ENCODE measurements at places on chromosomes 12 and 14. TPM values are rescaled to one million over a fixed set of nuclear protein-coding genes. Genes with fewer than 3 reads are reported as not detected.

Gene NABP2
- 13.2 TPM for total RNA-seq

Gene SIRT4
- total RNA-seq: not detected

Gene P2RX2
- 2.8 TPM for total RNA-seq

Gene TNS2
- total RNA-seq: 188 TPM

Gene MAP1LC3B2
- total RNA-seq: 7.1 TPM

Gene C12orf54
- not detected for total RNA-seq

Gene KRT75
- not detected for total RNA-seq

Gene DPPA3
- not detected for total RNA-seq

Gene STAB2
- 0.74 TPM for total RNA-seq
